ENCODE measurements at places on chromosomes 5 and 9.

- DNase-seq: peak; percentile 54
Observed at GRCh38 chr9:130938652-130939404, at the start of gene FIBCD1. TSS of gene FIBCD1 (minus strand) at chr9:130939247. CDS start at chr9:130938607, 640 bp downstream.

- no peak for DNase-seq
Observed at GRCh38 chr9:124626276-124626675, 119.1 kb upstream of the NR5A1 start.

DNA sequence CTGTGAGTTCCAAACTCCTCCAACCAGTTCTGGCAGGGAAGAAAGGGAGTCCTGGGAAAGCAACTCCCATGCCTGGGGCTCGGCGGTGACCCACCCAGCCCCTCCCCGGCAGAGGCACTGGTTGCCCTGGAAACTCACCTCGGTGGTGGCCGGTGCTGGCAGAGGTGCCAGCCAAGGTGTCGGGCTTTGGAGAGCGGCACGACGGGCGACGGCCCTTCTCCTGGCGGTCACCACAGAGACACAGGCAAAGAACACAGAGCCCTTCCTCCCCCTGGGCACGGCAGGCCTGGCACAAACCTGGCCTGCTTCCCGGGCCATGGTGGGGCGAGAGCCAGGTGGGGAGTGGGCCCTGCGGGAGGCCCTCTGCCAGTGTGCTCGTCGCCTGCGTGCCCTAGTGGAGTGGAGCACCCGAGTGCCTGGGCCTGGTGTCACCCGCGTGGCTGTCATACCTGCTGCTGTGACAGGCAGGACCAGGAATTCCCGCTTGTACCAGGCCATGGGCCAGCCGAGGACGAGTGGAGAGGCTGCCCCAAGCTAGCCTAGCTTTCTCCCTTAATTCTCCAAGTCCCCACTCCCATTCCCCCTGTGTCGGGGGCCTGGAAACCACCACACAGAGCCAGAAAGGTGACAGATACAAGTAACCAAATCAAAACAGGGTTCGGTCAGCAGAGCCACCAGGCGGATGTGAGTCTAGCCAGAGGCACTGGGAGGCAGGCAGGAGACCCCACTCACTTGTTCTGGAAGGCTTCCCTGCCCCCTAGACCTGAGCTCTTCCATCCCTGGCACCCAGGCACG is 8.2 kb upstream of the RALGDS start:
- no peak for DNase-seq

DNA sequence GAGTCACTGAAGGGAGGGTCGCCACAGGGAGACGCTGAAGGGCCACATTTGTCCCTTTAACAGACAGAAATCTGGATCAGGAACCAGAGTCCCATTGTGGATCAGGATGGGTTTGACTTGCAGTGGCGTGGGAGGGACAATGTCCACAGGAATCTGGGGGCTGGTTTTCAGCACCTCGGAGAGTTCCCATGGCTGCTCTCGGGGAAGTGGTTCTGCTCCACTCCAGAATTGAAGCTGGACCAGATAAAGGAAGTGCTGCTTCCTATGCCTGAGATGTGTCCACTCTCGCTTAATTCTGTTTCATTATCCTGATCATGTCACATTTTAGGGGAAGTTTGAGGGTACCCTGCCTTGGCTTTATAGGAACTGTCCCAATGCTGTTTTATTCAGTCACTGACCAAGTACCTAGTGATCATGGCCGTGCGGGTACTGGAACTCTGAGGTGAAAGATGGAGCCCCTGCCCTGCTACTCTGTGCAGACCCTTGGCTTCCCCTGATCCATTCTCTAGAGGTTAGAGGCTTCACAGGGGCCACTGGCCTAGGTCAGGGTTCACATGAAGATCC is 28.7 kb downstream of the ENHO start:
- no peak for DNase-seq

GRCh38 chr9:83432104-83432627 is 106.0 kb downstream of the FRMD3 start:
- DNase-seq: no peak

GRCh38 chr5:160930406-160930805 is 78.4 kb upstream of the ATP10B start:
- no peak for DNase-seq

- no peak for DNase-seq
Observed at GRCh38 chr5:1497795-1498622, 25.8 kb downstream of the LPCAT1 start.

DNA sequence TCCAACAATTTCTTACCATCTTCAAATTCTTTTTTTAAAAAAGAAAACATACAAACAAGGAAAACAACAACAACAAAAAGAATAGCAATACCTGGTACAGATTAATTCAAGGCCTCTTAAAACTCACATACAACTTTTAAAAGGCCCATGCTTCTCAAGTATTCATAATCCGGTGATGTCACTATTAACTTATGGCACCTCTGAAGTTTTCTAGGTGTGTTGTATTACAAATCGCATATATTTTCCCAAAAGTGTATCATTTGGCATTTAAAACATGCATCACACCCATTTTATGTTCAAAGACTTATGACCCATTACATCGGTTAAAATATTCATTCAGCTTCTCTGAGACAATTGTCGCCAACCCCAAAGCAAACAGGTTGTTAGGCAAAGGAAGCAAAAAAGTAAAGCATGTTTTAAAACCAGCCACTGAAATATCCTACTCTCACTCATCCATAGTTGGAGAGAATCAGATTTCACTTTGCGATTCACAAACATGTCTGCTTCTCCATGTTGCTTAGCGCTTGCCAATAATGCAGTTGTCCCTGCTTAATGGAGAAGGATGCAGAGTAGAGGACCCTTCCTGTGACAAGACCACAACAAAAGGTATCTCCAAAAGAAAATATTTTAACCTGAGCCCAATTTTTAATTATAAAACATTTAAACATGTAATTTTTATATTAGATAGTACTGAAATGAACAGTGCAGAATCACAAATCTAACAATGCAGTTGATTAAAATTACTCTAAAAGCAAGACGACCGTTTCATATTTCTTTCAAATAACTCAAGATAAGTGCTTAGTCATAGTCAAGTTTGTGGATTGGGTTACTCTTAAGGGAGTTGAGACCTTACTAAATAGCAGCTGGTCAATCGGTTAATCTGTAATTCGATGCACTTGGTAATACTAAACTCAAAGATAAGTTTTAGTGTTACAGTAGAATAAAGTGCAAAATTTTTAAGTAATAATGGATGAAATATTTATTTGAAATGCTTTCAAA is 1.6 kb downstream of the SKP1 start:
- peak; percentile 18 for DNase-seq

DNA sequence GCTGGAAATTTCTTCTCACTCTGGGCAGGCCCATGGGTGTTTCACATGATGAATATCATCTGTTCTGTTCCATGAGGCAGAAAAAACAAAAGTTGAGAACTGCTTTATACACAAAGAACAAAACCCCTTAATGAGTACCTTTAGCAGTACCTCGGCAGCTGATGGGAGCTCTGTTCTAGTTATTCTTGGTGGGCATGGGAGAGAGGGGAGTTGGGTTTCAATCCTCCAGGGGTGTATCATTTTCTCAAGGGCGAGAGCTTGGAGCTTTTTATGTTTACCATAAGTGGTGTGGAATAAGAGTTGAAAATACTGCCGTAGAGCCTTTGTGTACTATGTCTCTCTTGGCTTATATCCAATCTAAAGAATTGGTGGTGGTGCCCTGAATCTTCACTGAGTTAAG is 103.3 kb upstream of the ZNF608 start:
- DNase-seq: peak; percentile 10

GRCh38 chr5:105475401-105475800 is 1912.8 kb upstream of the NUDT12 start:
- peak; percentile 65 for DNase-seq

DNA sequence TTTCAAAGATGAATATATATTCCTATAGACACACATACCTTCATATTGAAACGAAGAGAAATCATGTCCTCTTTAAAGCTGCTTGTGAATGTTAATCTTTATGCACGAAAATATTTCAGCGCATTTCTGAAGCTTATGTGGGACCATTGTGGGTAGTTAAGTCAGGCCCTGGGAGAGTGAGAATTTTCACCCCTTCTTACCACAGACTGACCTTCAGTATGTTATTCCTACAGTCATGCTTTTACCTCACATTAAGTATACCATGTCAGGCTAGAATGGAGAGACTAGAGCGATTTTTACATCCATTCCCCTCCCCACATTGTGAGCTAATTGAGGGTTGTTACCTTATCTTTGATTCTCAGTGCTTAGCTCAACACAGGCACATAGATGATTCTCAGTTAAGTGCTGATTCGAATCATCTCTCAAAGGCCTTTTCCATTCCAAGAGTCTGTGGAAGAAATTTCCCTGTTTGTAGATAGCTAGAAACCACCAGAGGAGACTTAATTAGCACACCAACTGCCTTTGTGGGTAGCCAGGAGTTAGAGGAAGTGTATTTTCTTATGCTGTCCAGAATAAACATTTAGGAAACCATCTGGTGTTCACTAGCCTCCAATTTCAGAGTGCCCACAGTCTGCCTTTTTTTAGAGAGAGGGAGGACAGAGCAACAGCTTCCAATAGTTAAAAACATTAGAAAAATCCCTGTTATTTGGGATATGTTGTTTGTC is 110.5 kb downstream of the MEGF10 start:
- no peak for DNase-seq

- no peak for DNase-seq
Observed at GRCh38 chr5:96641368-96642280, 20.6 kb upstream of the CAST start.

GRCh38 chr5:62310426-62311143 is 4.6 kb downstream of the KIF2A start:
- no peak for DNase-seq

- DNase-seq: no peak
Observed at GRCh38 chr9:134123764-134124128, 12.1 kb upstream of the WDR5 start.

GRCh38 chr9:132090771-132091170 is 11.1 kb upstream of the MED27 start:
- DNase-seq: no peak

DNA sequence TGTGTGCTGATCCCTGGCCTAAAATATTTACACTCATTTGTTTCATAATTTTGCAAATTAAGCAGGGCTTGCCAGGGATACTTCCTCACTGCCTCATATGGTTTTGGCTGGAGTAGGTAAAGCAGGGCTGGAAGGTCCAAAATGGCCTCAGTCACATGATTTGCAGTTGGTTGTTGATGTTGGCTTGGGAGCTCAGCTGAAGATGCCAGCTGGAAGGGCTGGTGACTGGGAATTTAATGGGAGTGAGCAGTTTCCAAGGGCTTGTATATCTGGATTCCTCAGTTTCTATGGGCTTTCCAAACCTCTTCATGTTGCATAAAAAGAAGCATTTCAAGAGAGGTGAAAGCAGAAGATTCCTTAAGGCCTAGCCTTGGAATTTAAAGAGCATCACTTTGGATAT is 729.3 kb downstream of the CDH18 start:
- no peak for DNase-seq

DNA sequence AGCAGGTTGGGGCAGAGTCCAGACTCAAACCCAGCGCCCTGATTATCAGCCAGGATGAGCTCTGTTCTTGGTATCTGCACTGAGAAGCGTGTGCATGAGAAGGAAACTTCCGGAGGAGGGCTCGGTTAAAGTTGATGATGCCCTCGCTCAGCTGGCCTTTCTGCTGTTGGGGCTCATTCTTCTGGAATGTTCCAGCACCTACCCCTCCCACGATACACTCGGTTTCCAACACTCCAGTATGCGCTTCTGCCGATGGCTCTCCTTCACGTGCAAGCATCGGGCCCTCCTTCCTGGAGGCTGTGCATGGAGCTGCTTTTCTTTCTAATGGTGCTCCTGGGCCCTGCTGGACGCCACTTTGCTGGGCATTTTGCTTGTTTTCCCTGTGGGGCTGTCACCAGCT is 134.0 kb downstream of the RXRA start:
- DNase-seq: peak; percentile 41

DNA sequence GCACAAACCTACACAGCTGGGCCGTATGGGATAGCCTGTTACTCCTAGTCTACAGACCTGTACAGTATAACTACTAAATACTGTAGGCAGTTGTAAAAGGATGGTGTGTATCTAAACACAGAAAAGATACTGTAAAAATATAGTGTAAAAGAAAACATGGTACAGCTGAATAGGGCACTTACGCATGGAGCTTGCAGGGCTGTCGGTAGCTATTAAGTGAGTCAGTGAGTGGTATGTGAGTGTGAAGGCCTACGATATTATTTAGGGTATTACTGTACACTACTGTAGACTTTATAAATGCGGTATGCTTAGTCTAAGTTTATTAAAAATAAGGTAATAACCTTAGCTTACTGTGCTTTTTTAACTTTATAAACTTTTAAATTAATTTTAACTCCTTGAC is 1.2 kb downstream of the ZCCHC9 start:
- DNase-seq: no peak

DNA sequence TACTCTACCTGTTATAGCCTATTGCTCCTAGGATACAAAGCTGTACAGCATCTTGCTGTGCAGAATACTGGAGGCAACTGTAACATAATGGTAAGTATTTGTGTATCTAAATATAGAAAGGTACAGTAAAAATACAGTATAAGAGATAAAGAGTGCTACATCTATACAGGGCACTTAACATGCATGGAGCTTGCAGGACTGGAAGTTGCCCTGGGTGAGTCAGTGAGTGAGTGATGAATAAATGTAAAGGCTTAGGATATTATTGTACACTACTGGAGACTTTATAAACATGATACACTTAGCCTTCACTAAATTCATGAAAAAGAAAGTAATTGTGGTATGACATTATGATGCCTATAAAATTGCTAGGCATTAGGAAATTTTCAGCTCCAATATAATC is 65.5 kb upstream of the OSMR start:
- DNase-seq: no peak

DNA sequence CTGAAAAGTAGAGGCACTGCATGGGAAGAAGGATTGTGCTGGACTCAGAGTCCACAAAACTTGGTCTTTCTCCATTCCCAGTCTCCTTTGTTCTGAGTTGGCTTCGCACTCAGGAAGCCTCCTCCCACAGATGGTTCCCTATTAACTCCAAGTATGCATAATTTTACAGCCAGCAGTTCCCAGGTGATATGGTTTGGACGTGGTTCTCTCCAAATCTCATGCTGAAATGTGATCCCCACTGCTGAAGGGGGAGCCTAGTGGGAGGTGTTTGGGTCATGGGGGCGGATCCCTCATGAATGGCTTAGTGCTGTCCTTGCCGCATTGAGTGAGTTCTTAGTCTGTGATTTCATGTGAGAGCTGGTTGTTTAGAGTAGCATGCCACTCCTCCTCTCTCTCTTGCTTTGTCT is 86.6 kb downstream of the FEM1C start:
- DNase-seq: peak; percentile 81

DNA sequence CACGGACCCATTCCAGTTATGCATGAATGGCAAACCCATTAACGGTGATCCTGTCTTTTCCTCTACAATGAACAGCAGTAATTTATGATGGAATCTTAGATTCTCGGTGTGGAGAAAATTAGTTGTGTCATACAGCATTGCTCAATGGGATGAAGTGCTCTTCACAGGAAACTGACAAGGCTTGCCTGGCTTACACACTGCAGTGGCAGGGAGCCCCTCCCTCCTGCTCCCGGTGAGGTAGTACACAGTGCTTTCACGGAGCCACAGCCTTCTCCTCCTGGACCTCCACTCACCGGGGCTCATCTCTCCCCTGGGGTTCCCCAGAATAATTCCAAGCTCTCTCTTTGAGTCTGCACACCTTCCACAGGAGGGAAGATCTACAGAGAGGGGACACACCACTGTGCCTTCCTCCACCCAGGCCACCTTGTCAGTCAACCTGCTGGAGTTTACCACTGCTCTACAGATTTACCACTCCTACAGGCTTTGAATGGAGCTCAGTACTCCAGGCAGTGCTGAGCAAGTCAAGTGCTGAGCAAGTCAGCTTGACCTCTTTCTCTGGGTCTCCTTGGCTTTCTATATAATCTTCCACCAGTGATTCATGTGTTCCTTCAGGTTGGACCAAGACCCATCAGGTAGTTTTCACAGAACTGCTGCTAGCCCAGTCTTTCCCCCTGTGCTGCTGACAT is 59.1 kb upstream of the TBC1D2 start:
- peak; percentile 12 for DNase-seq

GRCh38 chr5:145829708-145830361 is 5.3 kb downstream of the PRELID2 start:
- DNase-seq: peak; percentile 81
